NCI-H524 treated with DMSO at 0.1 percent for 48 hours (cell line): ENCODE measurements at places on chromosomes 16 and 17.
A peak's percentile ranks its signal among the peaks of the same experiment; 100 is the strongest.

DNA sequence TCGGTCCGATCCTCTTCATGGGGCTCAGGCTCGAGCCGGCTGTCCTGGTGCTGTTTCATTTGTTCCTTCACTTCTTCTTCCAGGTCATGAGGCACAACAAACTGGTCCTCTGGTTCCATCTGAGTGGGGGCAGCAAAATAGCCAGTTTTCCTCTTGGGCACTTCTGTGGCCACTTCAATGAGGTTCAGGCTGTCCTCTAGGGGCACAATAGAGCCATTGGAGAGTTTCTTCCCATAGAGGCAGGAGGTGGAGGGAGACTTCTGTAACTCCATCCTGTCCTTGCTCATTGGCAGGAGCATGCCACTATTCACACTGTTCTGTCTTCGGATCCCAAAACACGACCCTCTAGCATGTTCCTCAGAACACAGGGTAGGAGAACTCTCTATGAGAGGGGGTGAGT, 22.9 kb downstream of the MARVELD3 start:
- DNase-seq = no peak

DNA sequence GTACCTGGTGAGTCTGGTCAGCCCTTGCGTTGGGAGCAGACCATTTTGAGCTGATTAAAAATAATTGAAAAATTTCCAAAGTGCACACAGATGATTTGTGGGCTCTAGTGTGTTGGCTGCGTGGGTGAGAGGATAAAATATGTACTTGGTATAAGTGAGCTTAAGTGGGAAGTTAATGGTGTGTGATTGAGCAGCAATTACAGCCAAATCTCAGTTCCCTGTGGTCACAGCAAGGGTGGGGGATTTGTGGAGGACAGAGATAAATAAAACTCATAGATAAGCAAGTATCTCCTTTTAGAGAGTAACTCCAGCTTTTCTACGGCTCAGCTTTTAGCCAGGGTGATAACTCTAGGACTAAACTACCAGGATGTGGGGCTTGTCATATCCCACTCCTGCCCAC, 390.4 kb downstream of the UTP18 start:
- DNase-seq = no peak

DNA sequence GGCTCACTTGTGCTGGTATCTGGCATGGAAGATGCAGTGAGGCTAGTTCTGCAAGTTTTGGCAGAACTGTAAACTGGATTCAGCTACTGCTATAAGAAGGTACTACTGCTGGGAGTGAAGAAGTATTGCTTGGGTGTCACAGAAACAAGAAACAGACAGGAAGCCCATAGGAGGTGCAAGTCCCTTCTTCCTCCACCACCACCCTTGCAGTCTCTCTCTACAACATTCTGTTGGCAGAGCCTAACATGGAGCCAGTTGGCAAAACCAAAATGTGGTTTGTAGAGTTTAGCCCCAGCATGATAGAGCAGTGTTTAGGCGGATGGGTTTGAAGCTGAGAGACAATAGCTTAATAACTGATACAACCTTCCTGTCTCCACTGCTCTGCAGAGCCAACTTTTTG, 72.6 kb downstream of the NLK start:
- DNase-seq = no peak

DNA sequence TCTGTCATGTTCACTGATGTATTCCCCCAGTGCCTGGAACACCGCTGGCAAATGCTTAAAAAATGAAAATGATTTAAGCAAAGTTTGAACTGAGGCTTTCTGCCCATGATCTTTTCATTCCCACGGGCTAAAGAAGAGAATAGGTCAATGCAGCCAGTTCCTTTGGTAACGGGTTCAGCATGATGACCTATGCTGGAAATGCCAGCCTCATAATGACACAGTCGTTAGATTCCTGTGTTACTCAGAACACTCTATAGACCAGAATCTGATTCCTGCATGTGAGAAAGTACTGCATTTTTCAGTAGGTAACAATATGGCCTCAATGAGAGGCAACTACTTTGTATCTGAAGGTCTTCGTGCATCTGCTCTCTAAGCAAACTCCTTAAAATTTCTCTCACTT, 19.1 kb upstream of the LIMD2 start:
- no peak for DNase-seq

DNA sequence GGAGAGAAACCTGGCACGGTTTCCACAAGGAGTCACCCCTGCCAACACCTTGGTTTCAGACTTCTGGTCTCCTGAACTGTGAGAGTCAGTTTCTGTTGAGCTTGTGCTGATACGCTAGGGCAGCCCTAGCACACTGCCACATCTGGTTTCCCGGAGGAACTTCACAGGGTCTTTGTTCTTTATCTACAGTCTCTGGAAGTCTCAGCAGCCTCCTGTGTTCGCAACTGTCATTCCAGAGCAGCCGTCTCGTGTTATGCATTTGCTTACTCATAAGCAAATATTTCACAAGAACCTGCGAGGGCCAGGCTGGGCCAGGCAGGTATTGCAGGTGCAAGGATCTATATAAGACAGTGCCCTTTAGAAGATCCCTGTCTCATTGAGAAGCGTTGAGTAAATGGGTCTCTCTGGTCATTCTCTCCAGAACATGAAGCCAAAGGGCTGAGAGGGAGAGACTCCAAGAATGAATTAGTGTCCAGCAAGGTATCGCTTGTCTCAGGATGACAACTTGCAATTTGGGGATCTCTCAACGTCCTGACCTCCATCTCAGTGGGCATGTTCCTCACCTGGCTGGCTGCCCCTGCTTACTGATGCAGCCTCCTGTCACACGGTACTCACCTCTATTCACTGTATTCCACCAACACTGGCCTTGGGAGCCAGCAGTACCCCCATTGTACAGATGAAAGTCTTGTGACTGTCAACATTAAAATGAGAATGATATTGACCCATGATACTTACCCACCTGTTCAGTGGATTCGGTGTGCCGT, 141.2 kb downstream of the WWOX start:
- DNase-seq = no peak

DNA sequence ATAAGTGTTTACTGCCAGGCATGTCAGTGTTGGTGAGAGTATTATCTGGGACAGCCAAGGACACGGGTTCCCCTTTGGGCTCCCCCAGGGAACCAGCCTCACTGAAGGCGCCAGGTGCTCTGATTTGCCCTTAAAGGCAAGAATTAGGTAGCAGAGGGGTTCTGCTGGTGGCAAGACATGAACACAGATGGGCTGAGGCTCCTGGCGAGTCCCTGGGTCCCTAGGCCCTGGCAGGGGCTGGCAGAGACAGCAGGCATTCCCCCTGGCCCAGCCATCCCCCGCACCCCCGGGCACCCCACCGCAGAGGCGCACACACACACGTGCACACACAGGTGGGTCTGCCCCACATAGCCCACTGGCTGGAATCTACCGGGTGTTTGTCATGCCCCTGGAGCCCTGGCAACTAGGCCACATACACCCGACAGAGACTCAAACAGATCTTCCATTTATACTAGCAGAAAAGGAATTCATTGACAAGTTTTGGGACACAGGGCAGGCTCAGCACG, 153.3 kb downstream of the C16orf78 start:
- no peak for DNase-seq

GRCh38 chr17:40956401-40957254, 10.1 kb downstream of the KRT39 start:
- no peak for DNase-seq

GRCh38 chr17:80393241-80393890, 21.6 kb upstream of the ENDOV start:
- DNase-seq = no peak

- DNase-seq = no peak
Observed at GRCh38 chr16:86217891-86218270, 292.4 kb upstream of the FOXF1 start.

DNA sequence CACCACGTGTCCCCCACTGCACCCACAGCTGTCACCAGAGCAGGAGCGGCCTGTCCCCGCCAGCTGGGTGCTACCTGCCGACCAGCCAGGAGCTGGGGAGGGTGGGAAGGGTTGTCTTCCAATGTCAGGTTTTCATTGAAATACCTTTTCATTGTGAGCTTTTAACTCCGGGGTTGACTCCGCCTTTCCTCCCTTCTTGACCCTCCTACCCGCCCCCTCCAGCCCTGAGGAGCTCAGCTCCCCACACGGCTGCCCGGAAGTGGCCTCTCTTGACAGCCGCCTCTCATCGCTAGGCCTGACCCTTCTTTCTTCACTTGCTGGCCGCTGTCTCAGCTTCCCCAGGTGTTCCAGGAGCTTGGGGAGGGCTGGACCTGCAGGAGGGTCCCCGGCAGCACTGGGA, 21.2 kb upstream of the GNG13 start:
- no peak for DNase-seq

DNA sequence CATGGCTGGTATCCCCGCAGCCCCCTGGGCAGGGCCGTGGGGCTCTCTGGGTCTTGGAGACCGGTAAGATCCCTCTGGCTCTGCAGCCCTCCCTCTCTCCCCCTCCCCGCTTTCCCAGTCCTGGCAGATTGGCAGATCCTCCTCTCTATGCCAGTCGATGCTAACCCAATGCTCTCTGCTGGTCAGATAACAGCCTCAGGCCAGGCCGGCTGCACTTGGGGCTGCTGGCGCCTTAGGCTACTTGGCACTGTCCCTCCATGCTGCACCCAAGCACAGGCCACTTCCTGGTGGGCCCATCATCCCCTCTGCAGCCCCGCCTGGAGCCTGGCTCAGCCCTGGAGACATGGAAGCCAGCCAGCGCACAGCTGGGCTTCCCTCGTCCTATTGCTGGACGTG, 81.7 kb downstream of the RTN4RL1 start:
- no peak for DNase-seq

GRCh38 chr16:58280846-58281301, 14.0 kb downstream of the PRSS54 start:
- no peak for DNase-seq

GRCh38 chr16:80120899-80121521, 419.8 kb upstream of the DYNLRB2 start:
- DNase-seq = no peak

DNA sequence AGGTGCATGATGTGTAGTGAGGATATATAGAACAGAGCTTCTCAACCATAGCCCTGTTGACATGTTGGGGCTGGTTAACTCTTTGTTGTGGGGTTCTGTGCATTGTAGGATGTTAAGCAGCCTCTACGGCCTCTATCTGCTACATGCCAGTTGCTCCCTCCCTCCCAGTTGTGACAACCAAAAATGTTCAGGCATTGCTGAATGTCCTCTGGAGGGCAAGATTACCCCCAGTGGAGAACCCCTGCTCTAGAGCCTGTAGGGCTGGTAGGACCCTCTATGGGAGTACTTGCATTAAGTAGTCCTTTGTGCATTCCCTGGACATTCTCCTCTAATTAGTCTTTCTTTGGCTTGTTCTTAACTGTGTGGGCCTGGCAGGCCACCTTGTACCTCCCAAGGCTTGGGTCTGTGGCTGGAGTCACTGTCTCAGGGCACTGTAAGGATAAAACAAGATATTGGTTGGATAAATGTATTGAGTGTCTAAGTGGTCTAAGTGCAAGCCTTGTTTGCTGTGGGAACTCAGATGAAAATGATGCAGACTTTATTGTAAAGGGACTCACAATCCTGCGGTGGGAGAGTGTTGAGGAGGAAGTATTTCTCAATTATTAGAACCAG, 19.8 kb upstream of the MYO1D start:
- no peak for DNase-seq

GRCh38 chr17:44310188-44310587, 1.8 kb downstream of the RUNDC3A start:
- no peak for DNase-seq

- no peak for DNase-seq
Observed at GRCh38 chr17:34366529-34367107, 3.6 kb upstream of the CCL1 start.

DNA sequence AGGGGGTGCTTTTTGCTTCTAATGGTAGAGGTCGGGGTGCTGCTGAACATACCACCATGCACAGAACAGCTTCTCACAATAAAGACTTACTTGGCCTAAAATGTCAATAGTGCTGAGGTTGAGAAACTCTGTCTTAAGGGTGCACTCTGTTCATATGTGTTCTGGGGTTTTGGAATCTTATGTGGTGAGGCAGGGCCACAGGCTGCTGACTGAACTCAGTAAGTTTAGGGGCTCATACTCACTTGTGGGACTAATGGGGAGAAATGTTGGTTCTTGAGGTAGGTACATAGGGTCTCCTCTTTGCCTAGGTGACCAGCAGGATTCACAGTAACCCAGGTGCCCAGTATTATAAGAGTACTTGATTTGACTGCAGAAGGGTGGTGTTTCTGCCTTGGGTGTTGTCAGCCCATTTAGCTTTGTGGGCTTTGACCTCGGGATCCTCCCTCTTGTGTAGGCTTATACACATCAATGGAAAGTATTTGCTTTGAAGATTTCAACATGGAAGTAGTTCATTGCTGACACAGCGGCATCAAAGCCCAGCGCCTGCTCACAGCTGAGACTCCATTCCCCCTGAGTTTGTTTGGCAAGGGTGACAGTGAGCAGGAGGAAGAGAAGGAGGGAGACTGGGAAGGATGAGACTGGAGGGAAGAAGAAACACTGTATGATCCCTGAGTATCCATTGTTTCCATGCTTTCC, 17.2 kb downstream of the SLC7A6 start:
- no peak for DNase-seq

GRCh38 chr17:43373356-43373755, 25.4 kb upstream of the ARL4D start:
- no peak for DNase-seq

DNA sequence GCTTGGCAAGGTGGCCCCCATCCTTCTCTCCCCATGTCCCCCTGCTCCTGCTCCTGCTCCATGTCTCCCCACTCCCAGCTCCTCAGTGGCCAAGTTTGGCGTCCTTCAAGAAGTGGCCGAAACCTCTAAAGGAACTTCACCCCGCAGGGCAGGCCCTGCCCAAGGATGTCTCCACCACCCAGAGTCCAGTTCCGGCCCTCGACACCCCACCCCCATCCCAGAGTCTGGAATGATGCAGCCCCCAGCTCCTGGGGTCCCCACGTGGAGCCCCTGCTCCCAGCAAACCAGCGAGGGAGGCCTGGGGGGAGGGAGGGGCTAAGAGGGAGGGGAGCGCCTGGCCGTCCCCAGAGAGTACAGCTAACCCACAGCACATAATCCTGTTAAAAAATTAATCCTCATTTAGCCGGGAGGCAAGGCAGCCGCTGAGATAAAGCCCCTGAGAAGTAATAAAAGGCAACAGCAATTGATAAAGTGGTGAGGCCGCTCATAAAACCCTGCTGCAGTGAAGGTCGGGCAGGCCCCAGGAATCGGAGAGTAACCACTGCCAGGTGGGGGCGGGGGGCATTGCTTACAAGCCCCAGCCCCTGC, 9.9 kb upstream of the ENPP7 start:
- peak; percentile 97 for DNase-seq

GRCh38 chr17:17754719-17755686, 73.7 kb downstream of the RAI1 start:
- no peak for DNase-seq

- no peak for DNase-seq
Observed at GRCh38 chr17:4187076-4187475, 44.1 kb downstream of the CYB5D2 start.
